ENCODE measurements at places on chromosomes 6 and 20. TPM values are rescaled to one million over a fixed set of nuclear protein-coding genes. Genes with fewer than 3 reads are reported as not detected.

Gene MUC22
- total RNA-seq, result not detected

DNA sequence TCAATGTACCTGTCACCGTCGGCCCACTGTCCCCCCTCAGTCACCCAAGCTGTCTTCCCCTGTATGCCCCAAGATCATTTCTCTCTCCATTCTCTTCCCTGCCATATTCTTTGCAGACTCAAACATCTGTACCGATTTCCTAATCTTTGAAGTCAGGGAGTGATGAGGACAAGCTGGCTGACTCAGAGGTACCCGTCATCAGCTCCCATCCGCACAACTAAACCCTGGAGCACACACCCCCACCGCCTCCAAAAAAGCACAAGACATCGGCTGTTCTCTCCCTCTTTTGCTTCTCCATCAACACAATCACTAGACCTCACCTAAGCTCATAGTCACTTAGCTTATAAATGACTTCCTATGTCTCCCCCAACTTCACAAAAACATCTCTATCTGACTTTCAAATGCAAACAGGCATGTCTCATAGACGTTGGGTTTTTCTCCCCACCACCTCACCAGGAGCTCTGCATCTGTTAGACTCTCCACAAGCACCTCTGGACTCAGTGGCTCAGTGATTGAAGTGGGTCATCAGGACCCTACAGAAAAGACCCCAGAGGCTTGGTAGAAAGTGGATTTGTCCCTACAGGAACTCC is 11.5 kb upstream of the NFATC2 start:
- peaks cover 14% of the 10 kb centered on the region for H3K27me3 ChIP-seq
- H3K27ac ChIP-seq, result peak overlapping the region; percentile 7
- H3K4me3 ChIP-seq, result no peak overlapping the region
- no peaks in the 10 kb centered on the region for H3K36me3 ChIP-seq

GRCh38 chr6:32982702-32983492 is 14.5 kb downstream of the BRD2 start:
- H3K27me3 ChIP-seq, result no peaks in the 10 kb centered on the region
- H3K36me3 ChIP-seq, result peaks cover 30% of the 10 kb centered on the region
- H3K27ac ChIP-seq, result peak overlapping the region; percentile 76
- peaks cover 33% of the 10 kb centered on the region for H3K4me1 ChIP-seq

GRCh38 chr20:61628480-61628879 is 376.4 kb downstream of the CDH4 start:
- no peaks in the 10 kb centered on the region for H3K27me3 ChIP-seq
- no peaks in the 10 kb centered on the region for H3K36me3 ChIP-seq
- H3K27ac ChIP-seq, result no peak overlapping the region
- no peaks in the 10 kb centered on the region for H3K4me1 ChIP-seq
- DNase-seq, result no peak
- no peak overlapping the region for H3K4me3 ChIP-seq

DNA sequence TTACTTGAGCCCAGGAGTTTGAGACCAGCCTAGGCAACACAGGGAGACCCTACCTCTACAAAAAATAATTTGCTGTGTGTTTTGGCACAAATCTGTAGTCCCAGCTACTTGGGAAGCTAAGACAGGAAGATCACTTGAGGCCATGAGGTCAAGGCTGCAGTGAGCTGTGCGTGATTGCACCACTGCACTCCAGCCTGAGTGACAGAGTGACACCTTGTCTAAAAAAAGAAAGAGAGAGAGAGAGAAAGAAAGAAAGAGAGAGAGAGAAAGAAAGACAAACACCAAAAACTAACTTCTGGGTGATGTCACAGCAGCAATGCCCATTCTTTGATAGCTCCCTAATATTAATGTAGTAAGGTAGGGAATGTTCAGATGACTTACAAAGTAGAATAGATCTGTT is 20.4 kb downstream of the USP49 start:
- peaks cover 1% of the 10 kb centered on the region for H3K4me1 ChIP-seq
- no peaks in the 10 kb centered on the region for H3K27me3 ChIP-seq
- no peak overlapping the region for H3K4me3 ChIP-seq
- H3K36me3 ChIP-seq, result peaks cover 5% of the 10 kb centered on the region
- no peak for DNase-seq
- H3K27ac ChIP-seq, result no peak overlapping the region

- peaks cover 20% of the 10 kb centered on the region for H3K4me1 ChIP-seq
- no peaks in the 10 kb centered on the region for H3K36me3 ChIP-seq
- H3K27me3 ChIP-seq, result peaks cover 13% of the 10 kb centered on the region
These were observed 5.3 kb upstream of the FUCA2 start for GRCh38 chr6:143516690-143517446.

GRCh38 chr6:156256161-156256560 is 521.0 kb upstream of the ARID1B start:
- H3K27me3 ChIP-seq, result no peaks in the 10 kb centered on the region
- H3K4me1 ChIP-seq, result peaks cover 5% of the 10 kb centered on the region
- H3K27ac ChIP-seq, result no peak overlapping the region
- DNase-seq, result no peak

DNA sequence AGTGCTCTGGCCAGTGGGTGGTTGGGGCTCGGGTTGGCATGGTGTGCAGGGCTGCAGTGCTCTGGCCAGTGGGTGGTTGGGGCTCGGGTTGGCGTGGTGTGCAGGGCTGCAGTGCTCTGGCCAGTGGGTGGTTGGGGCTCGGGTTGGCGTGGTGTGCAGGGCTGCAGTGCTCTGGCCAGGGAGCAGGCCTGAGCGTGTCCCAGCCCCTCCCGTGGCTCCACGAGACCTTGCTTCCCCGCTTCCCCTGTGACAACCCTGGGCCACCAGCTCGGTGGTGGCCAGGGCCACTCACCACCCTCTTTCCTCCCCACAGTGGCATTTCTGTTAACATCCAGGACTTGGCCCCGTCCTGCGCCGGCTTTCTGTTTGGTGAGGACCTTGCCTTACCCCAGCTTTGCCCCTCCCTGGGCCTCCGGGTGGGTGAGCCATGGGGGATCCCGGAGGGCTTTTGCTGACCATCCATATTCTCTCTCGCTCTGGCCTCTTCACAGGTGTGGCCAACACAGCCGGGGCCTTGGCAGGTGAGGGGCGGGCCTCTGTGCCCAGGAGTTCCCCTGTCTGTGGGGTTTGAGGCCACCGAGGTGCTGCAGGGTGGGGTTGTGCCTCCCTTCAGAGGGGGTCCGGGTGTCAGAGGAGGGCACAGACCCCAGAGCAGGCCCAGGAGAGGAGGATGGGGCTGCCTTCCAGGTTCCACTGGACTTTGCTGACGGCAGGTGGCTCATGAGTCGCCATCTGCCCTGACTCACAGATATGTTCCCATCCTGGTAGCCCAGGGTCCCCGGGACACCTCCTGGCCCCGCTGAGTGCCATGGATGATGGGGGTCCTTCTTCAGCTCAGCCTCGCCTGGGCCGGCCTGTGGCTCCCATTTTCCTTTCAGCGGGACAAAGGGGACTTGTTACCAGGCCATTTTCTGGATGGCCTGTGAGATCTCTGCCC is 14.0 kb downstream of the SLC17A9 start:
- H3K4me3 ChIP-seq, result no peak overlapping the region
- DNase-seq, result no peak
- peaks cover under 1% of the 10 kb centered on the region for H3K4me1 ChIP-seq
- no peak overlapping the region for H3K27ac ChIP-seq
- H3K27me3 ChIP-seq, result peaks cover 3% of the 10 kb centered on the region

Gene PRICKLE4
- not detected for total RNA-seq

DNA sequence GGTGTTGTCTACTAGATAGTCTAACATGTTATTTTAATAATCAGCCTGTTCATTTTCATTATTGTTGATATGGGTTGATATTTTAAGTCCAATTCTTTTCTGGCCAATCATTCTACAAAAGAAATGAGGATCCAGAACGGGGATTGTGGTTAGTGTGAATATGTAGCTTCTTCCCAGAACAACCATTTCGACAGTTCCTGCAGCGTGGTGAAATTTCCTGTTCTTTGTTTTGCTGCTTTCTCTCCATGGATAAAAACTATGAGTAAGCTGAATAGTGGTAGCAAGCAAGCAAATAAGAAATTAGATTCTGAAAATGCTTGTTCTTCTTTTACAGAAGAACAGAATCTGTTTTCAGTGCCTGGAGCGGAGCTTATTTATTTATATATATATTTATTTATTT is 65.5 kb upstream of the F13A1 start:
- H3K27me3 ChIP-seq, result no peaks in the 10 kb centered on the region
- peaks cover 4% of the 10 kb centered on the region for H3K4me1 ChIP-seq
- H3K27ac ChIP-seq, result no peak overlapping the region
- H3K36me3 ChIP-seq, result no peaks in the 10 kb centered on the region
- DNase-seq, result no peak

GRCh38 chr20:2693286-2694007 is 867 bp downstream of the EBF4 start:
- peak; percentile 60 for DNase-seq
- no peak overlapping the region for H3K4me3 ChIP-seq
- no peaks in the 10 kb centered on the region for H3K36me3 ChIP-seq
- H3K27me3 ChIP-seq, result peaks cover 61% of the 10 kb centered on the region
- H3K4me1 ChIP-seq, result peaks cover 11% of the 10 kb centered on the region

GRCh38 chr20:55530763-55531162 is 474.6 kb downstream of the CBLN4 start:
- no peak overlapping the region for H3K4me3 ChIP-seq
- H3K4me1 ChIP-seq, result no peaks in the 10 kb centered on the region
- no peak overlapping the region for H3K27ac ChIP-seq
- no peak for DNase-seq
- no peaks in the 10 kb centered on the region for H3K36me3 ChIP-seq

DNA sequence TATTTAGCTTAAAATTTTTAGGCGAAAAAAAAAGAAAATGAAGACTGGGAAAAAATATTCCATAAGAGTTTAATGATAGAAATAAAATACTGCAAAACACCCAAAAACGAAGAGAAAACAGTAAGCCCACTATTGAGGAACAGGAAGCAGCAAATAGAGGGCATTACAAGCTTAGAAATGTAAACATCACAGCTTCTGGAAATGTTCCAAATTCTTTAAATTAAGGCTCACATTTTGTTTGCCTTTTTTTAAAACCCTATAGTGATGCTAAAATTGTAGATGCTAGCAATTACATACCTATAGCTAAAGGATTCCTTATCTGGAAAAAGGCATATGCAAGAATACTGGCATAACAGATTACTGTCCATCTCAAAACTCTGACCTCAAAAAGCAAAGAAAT is 248.6 kb downstream of the KHDRBS2 start:
- no peaks in the 10 kb centered on the region for H3K36me3 ChIP-seq
- no peak overlapping the region for H3K4me3 ChIP-seq
- H3K27ac ChIP-seq, result no peak overlapping the region
- DNase-seq, result no peak
- H3K4me1 ChIP-seq, result no peaks in the 10 kb centered on the region
- no peaks in the 10 kb centered on the region for H3K27me3 ChIP-seq
